ENCODE measurements at places on chromosomes 13 and 19. TPM values are rescaled to one million over a fixed set of nuclear protein-coding genes. Genes with fewer than 3 reads are reported as not detected.

The FXYD7 gene
- not detected for total RNA-seq

The ZNF836 gene
- 11.0 TPM for total RNA-seq

The ZFP14 gene
- 3.2 TPM for total RNA-seq

The JUNB gene
- 46.4 TPM for total RNA-seq

The GPC5 gene
- 0.97 TPM for total RNA-seq

The JSRP1 gene
- total RNA-seq, result not detected

The FDX2 gene
- total RNA-seq, result 15.6 TPM

The DNAAF3 gene
- 2.4 TPM for total RNA-seq

The PPM1N gene
- not detected for total RNA-seq

The FZR1 gene
- 41.0 TPM for total RNA-seq

The CACNA1A gene
- total RNA-seq, result 0.49 TPM

The EPS8L1 gene
- total RNA-seq, result 0.66 TPM

The MYO9B gene
- total RNA-seq, result 29.8 TPM

- peaks cover 12% of the 10 kb centered on the region for H3K4me1 ChIP-seq
- H3K27ac ChIP-seq, result peak overlapping the region; percentile 81
- no peaks in the 10 kb centered on the region for H3K36me3 ChIP-seq
- no peaks in the 10 kb centered on the region for H3K27me3 ChIP-seq
- no peak overlapping the region for H3K4me3 ChIP-seq
Observed at GRCh38 chr19:43438291-43439031, 23.8 kb downstream of the TEX101 start.

GRCh38 chr19:5686326-5686646 lies 3.8 kb upstream of the RPL36 start:
- peak overlapping the region; percentile 63 for H3K4me3 ChIP-seq
- peak overlapping the region; percentile 54 for H3K27ac ChIP-seq
- DNase-seq, result peak; percentile 78
- H3K27me3 ChIP-seq, result no peaks in the 10 kb centered on the region

DNA sequence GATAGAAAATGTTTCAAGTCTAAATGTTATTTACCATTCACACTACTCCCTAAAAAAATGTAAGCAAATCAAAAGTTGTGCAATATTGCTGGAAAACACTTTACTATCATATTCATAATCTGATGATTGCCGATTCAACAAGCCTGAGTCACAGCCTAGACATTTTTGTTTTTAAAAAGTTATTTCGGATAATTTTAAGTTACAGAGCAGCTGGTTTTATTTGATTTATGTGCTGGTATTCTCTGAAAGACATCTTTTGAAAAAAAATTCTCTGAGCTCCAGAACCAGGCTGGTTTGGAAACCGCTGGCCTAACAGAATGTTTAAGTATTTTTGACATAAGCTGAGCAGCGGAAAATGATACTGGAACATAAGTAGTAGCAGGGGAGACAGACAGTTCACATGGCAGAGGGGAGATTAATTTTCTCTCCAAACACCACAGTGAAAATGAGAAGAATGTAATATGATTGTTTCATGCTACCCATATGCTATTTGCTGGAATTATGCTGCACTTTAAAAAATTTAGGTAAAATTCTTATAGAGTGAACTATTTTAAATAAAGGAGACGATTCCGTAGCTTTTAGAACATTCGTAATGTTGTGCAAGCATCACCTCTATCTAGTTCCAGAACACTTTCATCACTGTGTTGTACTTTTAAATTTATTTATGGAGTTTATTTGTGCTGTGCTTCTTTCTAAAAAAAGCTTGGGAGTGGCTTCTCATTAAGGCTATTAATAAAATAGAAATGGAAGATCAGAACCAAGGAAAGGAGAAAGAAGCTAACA lies 36.1 kb downstream of the TBC1D4 start:
- DNase-seq, result no peak
- H3K4me1 ChIP-seq, result peaks cover 21% of the 10 kb centered on the region
- H3K4me3 ChIP-seq, result peak overlapping the region; percentile 2
- peak overlapping the region; percentile 80 for H3K27ac ChIP-seq
- H3K36me3 ChIP-seq, result no peaks in the 10 kb centered on the region
- H3K27me3 ChIP-seq, result no peaks in the 10 kb centered on the region

DNA sequence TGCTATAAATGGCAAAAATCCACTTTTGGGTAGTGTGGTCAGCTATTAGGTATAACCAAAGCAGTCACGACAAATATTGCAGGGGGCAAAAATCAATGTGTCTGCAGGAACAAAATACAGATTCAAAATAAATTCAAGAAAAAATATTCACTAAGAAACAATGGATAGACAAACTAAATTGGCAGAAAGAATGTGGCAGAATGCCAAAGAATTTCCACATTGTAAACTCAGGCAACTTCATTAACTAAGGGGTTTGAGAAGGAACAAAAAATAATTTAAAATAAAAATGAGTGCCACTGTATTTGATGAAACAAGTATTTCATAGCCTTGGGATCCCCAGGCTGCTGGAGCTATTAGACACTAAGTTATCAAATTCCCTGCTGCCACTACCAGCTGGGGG lies 193.1 kb downstream of the VWA8 start:
- no peaks in the 10 kb centered on the region for H3K4me1 ChIP-seq
- DNase-seq, result no peak
- no peak overlapping the region for H3K4me3 ChIP-seq
- no peaks in the 10 kb centered on the region for H3K36me3 ChIP-seq
- no peak overlapping the region for H3K27ac ChIP-seq

GRCh38 chr19:45049073-45049736 lies 10.4 kb downstream of the CLASRP start:
- peaks cover 19% of the 10 kb centered on the region for H3K36me3 ChIP-seq
- H3K27ac ChIP-seq, result no peak overlapping the region
- DNase-seq, result no peak
- H3K4me1 ChIP-seq, result peaks cover 8% of the 10 kb centered on the region
- no peaks in the 10 kb centered on the region for H3K27me3 ChIP-seq
- H3K4me3 ChIP-seq, result no peak overlapping the region

GRCh38 chr13:108597943-108598342 lies 31.5 kb upstream of the MYO16 start:
- no peak overlapping the region for H3K4me3 ChIP-seq
- H3K27ac ChIP-seq, result no peak overlapping the region

DNA sequence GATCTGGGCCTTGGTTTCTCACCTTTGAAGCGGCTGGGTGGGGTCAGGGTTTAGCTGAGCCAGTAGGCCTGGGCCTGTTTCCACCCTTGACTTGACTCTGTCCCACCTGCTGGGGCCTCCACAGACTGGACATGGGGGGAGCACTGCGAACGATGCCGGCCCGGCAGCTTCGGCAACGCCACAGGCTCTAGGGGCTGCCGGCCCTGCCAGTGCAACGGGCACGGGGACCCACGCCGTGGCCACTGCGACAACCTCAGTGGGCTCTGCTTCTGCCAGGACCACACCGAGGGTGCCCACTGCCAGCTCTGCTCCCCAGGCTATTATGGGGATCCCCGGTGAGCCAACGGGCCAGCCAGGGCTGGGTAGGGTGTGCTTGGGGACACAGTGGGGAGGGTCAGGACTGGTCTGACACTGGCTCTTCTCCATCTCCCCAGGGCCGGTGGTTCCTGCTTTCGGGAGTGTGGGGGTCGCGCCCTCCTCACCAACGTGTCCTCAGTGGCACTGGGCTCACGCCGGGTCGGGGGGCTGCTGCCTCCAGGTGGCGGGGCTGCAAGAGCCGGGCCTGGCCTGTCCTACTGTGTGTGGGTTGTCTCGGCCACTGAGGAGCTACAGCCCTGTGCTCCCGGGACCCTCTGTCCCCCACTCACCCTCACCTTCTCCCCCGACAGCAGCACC lies 28.0 kb downstream of the MEGF8 start:
- H3K4me1 ChIP-seq, result no peaks in the 10 kb centered on the region
- DNase-seq, result no peak
- H3K27me3 ChIP-seq, result no peaks in the 10 kb centered on the region
- no peak overlapping the region for H3K4me3 ChIP-seq
- no peak overlapping the region for H3K27ac ChIP-seq
- peaks cover 82% of the 10 kb centered on the region for H3K36me3 ChIP-seq

DNA sequence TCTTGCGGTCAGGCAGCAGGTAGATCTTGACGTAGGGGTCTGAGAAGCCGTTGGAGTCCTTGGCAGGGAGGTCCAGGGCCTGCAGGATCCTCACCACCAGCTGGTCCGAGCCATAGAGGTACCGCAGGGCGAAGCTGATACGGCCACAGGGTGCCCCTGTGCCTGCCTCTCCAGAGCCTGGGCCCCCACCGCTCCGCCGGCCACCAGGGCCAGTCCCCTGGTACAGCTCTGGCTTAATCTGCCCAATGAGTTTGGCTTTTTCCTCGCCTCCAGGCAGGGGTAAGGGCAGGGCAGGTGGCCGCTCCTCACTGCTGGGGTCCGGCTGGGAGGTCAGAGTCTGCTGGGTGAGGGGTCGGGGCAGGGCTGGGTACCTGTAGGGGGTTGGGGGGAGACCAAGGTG lies 9.9 kb downstream of the SYT3 start:
- DNase-seq, result no peak
- H3K27me3 ChIP-seq, result no peaks in the 10 kb centered on the region
- no peak overlapping the region for H3K4me3 ChIP-seq
- H3K36me3 ChIP-seq, result no peaks in the 10 kb centered on the region
- no peaks in the 10 kb centered on the region for H3K4me1 ChIP-seq

DNA sequence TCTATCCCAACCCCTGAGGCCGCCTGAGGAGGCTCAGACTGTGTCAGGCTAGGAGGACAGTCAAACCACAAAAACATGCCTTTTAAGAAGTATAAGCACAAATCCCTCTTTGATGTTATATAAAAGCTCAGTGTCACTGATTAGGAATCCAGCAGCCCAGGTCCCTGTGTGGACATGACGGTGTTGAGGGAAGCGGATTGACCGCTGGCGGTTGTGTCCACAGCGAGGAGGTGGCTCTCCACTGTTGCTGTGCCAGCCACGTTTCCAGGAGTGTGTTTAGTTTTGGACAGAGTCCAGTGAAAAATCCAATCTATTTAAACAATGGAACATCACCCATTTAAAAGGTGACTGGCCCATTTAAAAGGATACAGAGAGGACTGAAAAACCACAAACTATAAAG lies 7.5 kb upstream of the GJA3 start:
- H3K27me3 ChIP-seq, result no peaks in the 10 kb centered on the region
- H3K4me3 ChIP-seq, result no peak overlapping the region

DNA sequence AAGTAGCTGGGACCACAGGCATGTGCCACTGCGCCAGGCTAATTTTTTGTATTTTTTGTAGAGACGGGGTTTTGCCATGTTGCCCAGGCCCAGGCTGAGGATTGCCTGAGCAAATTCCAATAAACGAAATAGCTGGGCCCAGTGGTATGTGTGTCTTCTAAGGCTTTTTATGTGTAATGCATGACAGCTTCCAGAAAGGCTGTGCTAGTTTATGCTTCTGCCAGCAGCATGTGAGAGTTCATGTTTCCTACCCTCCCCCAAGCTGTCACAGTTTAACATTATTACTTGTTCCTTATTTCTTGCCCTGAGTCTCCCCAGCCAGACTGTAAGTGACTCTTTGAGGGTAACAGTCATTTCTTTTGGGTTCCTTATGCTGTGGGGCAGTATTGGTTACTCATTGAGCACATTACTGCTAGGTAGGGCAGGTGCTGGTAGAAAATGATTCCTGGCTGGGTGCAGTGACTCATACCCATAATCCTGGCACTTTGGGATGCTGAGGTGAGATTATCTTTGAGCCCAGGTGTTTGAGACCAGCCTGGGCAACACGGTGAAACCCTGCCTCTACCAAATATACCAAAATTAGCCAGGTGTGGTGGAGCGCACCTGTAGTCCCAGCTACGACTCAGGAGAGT lies 13.6 kb downstream of the GPATCH1 start:
- no peaks in the 10 kb centered on the region for H3K27me3 ChIP-seq
- H3K4me3 ChIP-seq, result no peak overlapping the region
- H3K27ac ChIP-seq, result no peak overlapping the region
- DNase-seq, result no peak

- no peaks in the 10 kb centered on the region for H3K4me1 ChIP-seq
- DNase-seq, result no peak
- no peaks in the 10 kb centered on the region for H3K27me3 ChIP-seq
Observed at GRCh38 chr19:7373862-7374261, 25.1 kb downstream of the ARHGEF18 start.

DNA sequence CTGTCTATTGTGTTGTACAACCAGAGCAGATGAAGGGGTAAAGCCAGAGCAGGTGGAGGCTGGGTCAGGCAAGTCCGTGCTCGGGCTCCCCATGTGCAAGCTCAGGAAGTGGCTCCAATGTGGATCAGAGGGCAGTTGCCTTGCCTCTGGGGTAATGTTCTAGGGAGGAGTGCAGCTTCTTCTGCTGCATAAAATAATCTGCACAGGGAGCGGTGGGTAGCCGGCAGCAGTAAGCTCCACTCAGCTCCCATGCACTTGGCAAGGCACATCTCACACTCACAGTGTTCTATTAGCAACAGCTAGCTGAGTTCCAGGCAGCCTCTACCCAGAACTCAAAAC lies 565.3 kb upstream of the SLITRK1 start:
- no peaks in the 10 kb centered on the region for H3K27me3 ChIP-seq
- H3K27ac ChIP-seq, result no peak overlapping the region
- no peak for DNase-seq
- H3K4me3 ChIP-seq, result no peak overlapping the region
- no peaks in the 10 kb centered on the region for H3K4me1 ChIP-seq
- H3K36me3 ChIP-seq, result no peaks in the 10 kb centered on the region

DNA sequence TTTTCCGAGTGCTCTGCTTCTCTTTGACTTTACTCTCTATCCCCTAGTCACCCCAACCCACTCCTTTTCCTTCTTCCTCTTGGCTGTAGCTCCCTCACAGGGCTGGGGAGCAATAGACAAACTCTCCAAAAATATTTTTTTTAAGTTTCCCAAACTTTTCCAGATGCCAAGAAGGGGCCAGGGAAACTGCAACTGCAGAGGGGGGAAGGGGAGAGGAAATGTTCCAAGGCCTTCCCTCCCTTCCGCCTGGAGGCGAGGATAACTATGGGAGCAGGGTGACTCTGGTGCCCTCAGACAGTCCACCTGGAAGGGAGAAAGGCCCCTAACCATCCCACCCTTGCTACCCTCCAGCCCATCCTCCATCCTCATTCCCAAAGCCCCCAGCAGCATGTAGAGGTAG lies 49.4 kb downstream of the LYL1 start:
- no peak for DNase-seq
- H3K4me3 ChIP-seq, result no peak overlapping the region
- no peaks in the 10 kb centered on the region for H3K36me3 ChIP-seq
- H3K27ac ChIP-seq, result peak overlapping the region; percentile 97

DNA sequence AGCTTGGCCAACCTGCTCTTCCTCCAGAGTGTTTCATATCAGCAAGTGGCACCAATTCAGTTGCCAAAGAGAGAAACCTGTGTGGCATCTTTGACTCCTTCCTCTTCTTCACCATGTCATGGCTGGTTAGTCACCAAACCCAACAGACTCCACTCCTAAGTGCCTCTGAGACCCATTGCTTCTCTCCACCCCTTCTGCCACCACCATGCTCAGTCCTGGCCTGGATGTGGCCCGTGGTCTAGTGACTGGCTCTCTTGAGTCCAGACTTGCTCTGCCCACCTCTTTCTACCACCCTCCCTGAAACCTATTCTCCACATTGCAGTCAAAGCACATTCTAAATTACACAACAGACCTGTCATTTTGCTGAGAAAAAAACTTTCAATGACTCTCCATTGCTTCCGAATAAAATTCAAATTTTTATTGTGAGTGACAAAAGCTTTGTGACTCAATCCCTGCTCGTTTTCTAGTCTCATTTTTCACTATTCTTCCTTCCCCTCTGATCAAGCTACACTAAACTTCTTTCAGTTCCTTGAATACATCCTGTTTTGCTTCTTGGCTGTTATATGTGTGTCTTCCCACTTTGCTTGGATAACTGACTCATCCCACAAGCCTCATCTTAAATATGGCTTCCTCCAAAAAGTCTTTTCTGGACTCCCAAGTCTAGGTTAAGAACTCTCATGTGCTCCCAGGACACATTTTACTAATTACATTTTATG lies 12.0 kb upstream of the TNFSF11 start:
- no peak for DNase-seq
- no peaks in the 10 kb centered on the region for H3K36me3 ChIP-seq
- H3K4me1 ChIP-seq, result no peaks in the 10 kb centered on the region
- no peak overlapping the region for H3K4me3 ChIP-seq

- DNase-seq, result no peak
- H3K27me3 ChIP-seq, result no peaks in the 10 kb centered on the region
- no peaks in the 10 kb centered on the region for H3K4me1 ChIP-seq
- no peak overlapping the region for H3K4me3 ChIP-seq
Observed at GRCh38 chr13:98787996-98788395, 35.5 kb upstream of the SLC15A1 start.
